ENCODE measurements at places on chromosomes 7 and 10.

- DNase-seq: no peak
Observed at GRCh38 chr10:95835149-95835860, 72.5 kb upstream of the CC2D2B start.

GRCh38 chr10:71648933-71649320 lies 70.7 kb downstream of the C10orf105 start:
- peak; percentile 57 for DNase-seq

- DNase-seq: no peak
Observed at GRCh38 chr7:135650831-135651573, 11.3 kb upstream of the STMP1 start.

GRCh38 chr7:100584054-100584682 lies 1.8 kb downstream of the LRCH4 start:
- no peak for DNase-seq

DNA sequence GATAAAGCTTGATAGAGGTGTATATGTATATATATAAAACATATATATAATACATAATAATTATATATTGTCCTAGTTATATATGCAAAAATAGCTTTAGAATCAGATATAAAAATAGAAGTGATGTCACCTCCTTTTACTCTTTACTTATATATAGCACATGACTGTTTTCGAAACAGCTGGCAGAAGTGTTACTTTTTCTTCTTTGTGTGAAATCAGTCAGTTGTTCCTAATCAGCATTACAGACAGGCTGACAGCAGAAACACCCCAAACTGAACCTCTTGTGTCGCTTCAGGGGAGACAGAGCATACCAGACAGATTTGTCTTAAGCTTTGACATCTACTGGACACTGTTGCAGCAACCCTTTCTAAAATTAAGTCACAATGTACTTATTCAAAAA lies 684.9 kb upstream of the CELF2 start:
- DNase-seq: no peak

DNA sequence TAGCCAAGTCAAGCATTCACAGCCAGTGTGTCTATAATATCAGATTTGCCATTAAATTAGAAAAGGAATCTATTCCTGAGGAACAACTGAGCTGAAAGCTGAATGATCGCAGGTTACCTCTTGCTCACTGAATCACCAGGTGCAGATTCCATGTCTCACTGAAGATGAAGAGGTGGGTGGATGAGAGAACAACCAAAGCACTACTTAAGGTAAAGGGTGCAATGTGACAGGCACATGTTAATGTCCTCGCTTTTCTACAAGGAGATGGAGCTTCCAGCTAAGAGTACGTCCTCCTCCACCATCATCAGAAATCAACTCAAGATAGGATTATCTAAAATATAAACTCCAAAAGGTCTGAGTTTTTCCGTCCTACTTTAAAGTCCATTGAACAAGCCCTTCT lies 4.6 kb downstream of the SORCS1 start:
- no peak for DNase-seq

GRCh38 chr7:148014001-148014400 lies 576.6 kb upstream of the C7orf33 start:
- no peak for DNase-seq
